Effector CD4-positive, alpha-beta T cell (primary cell): ENCODE measurements at places on chromosomes 5 and 9.

DNA sequence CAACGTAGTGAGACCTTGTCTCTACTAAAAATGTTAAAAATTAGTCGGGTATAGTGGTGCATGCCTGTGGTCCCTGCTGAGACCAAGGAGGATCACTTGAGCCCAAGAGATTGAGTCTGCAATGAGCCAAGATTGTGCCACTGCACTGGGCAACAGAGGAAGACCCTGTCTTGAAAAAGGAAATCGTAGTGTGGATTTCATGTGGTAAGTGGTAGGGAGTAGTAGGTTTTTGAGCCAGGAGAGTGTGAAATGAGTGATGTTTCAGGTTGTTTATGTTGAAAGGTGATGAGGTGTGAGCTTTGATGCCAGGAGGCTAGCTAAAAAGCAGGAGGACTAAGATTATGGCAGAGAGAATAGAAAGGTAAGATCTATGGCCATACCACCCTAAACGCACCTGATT is 5.9 kb downstream of the MATR3 start:
- DNase-seq, result no peak

- DNase-seq, result no peak
Measured at GRCh38 chr5:80866371-80866770, 93.8 kb upstream of the RASGRF2 start.

- no peak for DNase-seq
Measured at GRCh38 chr5:6733411-6734242, 20.4 kb downstream of the TENT4A start.

- DNase-seq, result no peak
Measured at GRCh38 chr5:64883912-64884311, 115.2 kb downstream of the CWC27 start.

- no peak for DNase-seq
Measured at GRCh38 chr9:107043886-107044285, 180.9 kb downstream of the ZNF462 start.

GRCh38 chr9:135992486-135993408 is 31.6 kb upstream of the UBAC1 start:
- DNase-seq, result no peak

DNA sequence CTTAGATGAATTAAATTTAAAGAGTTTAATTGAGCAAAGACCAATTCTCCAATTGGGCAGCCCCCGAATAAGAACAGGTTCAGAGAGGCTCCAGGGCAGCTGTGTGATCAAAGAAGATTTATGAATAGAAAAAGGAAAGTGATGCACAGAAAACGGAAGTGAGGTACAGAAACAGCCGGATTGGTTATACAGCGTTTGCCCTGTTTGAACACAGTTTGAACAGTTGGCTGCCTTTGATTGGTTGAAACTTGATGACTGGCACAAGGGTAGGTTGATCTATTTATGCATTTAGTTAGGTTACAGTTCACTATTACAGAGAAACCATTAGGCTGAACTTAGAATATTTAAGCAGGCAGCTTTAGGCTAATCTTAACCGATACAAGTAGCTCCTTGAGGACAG is 29.5 kb downstream of the NIM1K start:
- DNase-seq, result no peak

GRCh38 chr5:175674731-175675346 is 17.0 kb downstream of the HRH2 start:
- no peak for DNase-seq

- no peak for DNase-seq
Measured at GRCh38 chr5:106523852-106524251, 1146.9 kb downstream of the EFNA5 start.
